ENCODE measurements at places on chromosomes 3 and 15. TPM values are rescaled to one million over a fixed set of nuclear protein-coding genes. Genes with fewer than 3 reads are reported as not detected.
A peak's percentile ranks its signal among the peaks of the same experiment; 100 is the strongest.

- DNase-seq = no peak
Observed at GRCh38 chr3:140911822-140912221, 29.8 kb upstream of the SLC25A36 start.

- DNase-seq = no peak
Observed at GRCh38 chr3:146546366-146546965, 2.1 kb upstream of the PLSCR1 start.

DNA sequence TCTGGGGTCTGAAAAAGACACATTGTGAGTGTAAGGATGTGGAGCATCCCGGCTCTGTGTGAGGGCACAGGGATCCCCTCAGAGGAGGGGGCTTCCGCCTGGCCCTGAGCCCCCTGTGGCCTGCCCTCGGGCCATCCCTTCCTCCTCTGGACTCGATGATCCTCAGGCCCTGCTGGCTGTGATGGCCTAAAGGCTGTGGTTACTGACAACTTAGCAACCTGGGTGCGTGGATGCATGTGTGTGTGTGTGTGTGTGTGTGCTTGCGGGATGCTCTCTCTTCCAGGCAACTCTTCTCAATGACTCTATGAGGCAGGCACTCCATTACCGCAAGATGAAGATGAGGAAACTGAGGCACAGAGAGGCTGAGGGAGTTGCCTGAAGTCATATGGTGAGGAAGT lies 66.0 kb downstream of the ASB7 start:
- DNase-seq = no peak

DNA sequence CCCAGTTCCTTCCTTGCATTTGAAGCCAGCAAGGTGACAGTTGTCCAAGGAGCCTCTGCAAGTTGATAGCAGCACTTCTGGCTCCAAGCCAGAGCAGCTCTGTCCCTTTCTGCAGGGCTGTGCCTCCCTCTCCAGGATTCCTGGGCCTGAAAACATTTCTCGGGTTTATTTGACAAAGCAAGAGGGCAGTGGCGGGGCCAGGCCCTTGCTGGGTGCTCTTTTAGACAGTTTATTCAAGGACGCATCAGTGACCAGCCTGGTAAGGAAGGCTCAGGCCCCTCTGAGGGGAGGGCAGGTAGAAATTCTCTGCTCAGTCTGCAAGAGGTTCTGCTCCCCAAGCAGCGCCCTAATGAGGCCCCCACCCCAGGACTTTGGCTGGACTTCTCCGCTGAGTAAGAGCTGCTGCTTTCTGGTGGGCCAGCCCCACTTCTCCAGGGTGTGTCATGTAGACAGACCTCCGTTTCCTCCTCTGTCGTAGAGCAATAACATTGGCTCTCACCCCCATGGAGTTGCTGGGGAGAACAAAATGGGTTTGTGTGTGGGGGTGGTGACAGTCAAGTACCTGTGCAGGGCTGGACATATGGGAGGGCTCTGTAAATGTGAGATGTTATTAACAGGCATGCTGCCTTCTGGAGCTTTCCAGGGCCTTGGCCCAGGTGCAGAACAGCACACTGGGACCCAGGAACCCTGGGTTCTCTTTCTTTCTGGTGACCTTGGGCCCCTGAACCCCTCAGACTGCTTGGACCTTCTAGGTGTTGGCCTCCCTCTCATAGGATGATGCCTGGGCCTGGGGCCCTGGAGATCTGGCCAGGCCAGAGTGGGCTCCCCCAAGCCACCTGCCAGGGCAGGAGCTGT lies 146.2 kb upstream of the TLE3 start:
- DNase-seq = no peak

GRCh38 chr3:153138276-153139210 lies 23.5 kb upstream of the RAP2B start:
- DNase-seq = no peak

DNA sequence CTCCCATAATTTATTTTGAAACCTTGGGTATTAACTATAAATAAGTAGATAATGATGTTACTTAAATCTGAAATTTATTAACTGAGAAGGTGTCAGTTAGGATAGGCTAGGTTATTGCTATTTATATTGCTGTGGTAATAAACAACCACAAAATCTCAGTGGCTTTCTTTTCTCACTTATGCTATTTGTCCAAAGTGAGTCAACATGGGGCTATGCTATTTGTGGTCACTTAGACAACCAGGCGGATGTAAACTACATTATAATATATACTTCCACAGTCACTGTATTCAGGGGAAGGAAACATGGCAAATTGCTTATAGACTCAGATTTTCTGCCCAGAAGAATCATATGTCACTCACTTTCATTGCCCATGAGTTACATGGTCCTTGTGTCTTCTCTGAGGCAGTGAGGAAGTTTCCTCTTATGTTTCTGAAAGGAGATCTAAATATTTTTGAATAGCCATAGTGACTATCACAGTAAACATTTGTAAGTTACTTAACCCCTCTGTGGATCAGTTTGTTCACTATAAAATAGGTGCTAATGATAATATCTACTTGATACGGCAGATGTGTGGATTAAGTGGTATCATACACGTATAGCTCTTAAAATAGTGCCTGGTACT lies 19.8 kb downstream of the HMG20A start:
- DNase-seq = no peak

DNA sequence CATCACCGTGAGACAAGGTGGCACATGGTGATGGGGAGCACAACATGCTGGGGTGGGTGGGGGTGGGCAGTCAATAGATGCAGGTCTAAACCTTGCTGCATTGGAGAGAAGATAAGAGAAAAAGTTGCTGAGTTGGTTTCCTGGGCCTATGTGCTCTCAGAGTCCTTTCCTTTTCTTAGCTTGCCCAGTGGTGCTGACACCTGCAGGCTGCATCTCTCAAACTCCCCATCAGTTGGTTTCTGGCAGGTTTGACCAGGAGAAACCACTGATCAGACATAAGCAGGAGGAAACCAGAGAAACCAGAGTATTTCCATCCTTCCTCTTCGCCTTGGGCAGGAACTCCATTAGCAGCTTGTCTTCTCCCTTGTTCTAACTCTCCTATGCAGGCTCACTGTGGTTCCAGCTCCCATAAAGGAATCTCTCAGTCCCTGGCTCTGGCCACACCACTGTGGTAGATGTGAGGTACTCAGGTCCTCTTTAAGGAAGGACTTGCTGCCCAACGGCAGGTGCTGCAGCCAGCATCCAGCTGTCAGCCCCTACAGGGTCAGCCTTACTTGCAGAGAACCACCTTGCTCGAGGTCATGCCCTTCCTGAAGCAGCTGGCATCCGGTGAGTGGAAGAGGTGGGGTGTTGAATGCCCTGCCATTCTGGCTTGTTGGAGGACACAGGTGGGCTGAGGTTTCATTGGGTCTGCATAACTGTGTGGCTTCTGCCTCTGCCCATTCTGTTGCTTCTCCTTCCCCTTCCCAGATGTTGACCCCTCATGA lies 172.3 kb upstream of the ANKRD28 start:
- DNase-seq = no peak

GRCh38 chr3:192444096-192444790 lies 283.1 kb downstream of the FGF12 start:
- peak; percentile 82 for DNase-seq

DNA sequence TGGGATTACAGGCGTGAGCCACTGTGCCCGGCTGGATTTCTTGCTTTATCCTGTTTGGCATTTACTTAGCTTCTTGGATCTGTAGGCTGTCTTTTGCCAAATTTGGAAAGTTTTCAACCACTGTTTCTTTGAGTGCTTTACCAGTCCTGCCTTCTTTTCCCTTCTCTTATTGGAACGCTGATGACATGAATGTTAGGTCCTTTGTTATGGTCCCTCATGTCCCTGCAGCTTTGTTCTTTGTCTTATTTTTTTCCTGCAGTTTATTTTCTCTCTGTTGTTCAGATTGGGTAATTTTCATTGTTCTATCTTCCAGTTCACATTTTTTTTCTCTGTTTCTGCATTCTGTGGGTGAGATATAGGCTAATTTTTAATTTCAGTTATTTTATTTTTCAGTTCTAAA lies 25.0 kb downstream of the SH3GL3 start:
- no peak for DNase-seq

DNA sequence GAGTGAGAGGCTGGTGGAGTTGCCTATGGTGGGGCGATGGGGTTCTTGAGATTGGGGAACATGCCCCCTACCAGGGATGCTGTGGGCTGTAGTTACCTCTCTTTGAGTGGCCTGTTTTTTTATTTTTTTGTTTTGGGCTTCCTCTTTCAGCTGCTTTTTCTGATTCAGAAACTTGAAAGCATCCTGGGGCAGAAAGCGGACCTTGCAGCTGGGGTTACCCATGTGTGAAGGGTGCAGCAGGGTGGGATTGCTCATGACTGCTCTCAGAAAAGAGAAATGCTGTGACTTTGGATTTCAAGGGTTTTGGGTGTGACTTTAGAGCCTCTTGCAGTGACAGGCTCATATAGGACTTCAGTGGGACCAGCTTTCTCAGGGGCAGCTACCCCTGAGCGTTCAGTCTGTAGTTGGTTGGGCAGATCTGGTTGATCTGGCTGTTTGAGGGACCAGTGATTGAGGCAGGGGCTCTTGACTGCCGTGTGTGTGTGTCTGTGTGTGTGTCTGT lies 1.8 kb downstream of the LIMD1 start:
- DNase-seq = peak; percentile 47

GRCh38 chr3:37198996-37199395 lies 24.6 kb upstream of the LRRFIP2 start:
- no peak for DNase-seq

DNA sequence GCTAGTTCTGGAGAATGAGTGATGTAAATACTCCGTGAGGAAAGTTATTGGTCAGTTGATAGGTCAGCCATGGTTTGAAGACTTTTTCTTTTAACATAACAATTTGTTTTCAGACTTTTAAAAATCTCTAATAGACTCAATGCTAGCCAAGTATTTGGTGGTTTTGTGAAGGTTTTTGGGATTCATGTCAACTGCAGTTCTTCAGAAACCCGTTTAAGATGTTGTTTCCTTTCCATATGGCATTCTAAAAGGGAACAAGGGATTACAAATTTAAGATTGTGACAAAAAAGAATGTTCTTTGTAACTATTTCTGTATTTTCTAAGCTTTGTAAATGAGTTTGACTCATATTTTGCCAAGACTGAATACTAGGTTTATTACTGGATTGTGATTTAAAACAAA lies 281.7 kb upstream of the COL8A1 start:
- DNase-seq = no peak

DNA sequence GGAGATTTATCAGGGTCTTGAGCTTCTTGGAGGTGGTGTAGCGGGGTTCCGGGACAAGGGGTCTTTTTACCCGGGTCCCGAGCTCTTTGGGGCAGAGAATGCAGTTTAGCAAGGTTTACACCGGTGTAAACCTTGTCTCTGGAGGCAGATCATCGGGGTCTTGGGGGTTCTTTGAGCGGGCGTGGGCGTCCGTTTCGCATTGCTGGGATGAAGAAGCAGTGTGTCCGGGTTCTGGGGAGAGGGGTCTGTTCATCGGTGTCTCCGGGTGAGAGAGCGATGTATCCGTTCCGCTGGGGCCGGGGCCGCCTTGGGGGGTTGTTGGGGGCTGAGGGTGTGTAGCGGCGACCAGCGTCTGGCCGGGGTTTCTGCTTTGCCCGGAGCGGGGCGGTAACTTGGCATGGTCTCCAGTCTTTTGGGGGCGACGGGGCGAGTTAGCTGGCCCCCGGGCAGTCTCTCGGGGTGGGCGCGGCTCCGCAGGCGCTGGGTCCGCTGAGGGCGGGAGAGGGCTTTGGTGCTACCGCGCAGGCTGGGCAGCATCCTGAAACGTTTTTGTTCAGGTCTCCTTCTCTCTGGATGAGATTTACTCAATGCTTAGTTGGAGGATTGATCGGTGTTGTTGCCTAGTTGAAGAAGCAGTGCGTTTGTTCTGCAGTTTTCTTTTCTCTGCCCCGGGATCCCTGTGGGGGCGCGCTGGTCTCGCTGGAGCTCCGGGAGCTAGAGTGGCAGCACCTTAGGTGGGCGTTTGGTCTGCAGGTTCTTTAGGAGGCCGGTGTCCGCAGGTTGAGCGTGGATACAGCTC lies 843 bp downstream of the GLCE start:
- no peak for DNase-seq

GRCh38 chr3:38453913-38454177 lies 155 bp downstream of the ACVR2B start:
- DNase-seq = no peak

- DNase-seq = no peak
Observed at GRCh38 chr3:18302517-18302916, 122.6 kb downstream of the SATB1 start.

DNA sequence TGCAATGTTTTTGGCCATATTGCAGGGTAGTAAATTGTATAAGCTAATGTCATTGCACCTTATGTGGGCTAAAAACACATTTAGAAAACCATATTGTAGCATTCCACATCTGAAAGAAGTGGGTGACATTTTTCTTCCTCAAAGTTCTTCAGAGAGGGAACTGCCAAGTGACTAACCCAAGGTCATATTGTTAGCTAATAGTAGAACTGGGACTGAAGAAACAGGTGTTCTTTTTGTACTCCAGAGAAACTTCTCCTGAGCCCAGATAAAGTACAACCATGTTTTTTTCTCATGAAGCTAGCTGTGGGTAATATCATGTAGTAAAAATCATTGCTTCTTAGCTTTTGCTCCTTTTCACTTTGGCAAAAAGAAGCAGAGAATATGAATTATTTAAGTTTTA lies 333.0 kb downstream of the NSUN3 start:
- DNase-seq = no peak

DNA sequence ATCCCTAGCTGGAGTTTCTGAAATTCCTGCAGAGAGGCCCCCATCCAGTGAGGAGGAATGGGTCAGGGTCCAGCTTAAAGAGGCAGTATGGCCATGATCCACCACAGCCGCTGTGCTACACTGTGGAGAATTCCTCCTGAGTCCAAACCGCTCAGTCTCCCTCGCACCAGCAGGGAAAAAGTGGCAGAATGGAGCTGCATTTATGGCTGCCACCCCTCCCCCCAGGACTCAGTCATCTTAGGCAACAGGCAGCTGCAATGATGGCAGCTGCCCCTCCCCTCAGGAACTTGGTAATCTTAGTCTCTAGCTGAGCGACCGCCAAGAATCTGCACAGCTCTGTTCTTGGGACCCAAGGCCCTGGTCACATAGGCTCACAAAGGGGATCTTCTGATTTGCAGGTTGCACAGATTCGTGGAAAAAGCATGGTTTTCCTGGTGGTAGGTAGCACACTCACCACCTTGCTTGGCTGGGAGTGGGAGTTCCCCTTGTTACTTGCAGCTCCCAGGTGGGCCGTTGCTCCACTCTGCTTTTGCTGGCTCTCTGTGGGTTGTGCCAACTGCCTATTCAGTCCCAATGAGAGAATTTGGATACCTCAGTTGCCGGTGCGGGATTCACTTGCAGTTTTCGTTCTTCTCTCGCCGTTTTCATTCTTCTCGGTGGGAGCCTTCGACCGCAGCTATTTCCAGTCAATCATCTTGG lies 204.1 kb downstream of the STXBP5L start:
- no peak for DNase-seq

DNA sequence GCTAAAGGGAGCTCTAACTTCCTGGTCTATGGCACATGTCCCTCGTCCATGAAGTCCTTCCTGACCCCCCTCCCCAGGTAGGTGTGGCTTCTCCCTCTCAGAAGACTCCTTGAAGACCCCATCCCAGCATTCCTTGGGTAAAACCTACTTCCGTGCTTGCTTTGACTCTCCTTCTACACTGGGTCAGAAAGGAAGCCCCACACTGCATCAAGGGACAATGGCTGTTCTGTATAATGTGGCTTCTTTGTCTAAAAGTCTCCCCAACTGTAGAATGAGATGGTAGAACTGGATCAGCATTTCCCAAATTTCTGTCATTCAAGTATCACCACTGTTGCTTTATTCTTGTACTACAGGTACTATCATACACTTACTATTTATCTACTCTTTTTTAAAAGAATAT lies 3.9 kb upstream of the DNAJA4 start:
- peak; percentile 67 for DNase-seq

GRCh38 chr3:66839508-66839907 lies 158.6 kb upstream of the KBTBD8 start:
- DNase-seq = no peak

GRCh38 chr3:54596087-54596486 lies 331.8 kb downstream of the LRTM1 start:
- no peak for DNase-seq

The ARNT2 gene
- total RNA-seq = 4.7 TPM

The ANKRD34C gene
- total RNA-seq = 0.78 TPM

The PLCH1 gene
- 0.16 TPM for total RNA-seq

The SLC38A3 gene
- 6.6 TPM for total RNA-seq

Data from cardiac septum (tissue), 1 donor.